ENCODE measurements at places on chromosomes 2 and 18. TPM values are rescaled to one million over a fixed set of nuclear protein-coding genes. Genes with fewer than 3 reads are reported as not detected.

The PROKR1 gene
- not detected for total RNA-seq

The ZSWIM2 gene
- total RNA-seq: not detected

- H3K27me3 ChIP-seq: no peaks in the 10 kb centered on the region
- no peak overlapping the region for H3K4me3 ChIP-seq
- no peaks in the 10 kb centered on the region for H3K4me1 ChIP-seq
These were observed 49.6 kb downstream of the CPS1 start for GRCh38 chr2:210606001-210606400.

- H3K4me1 ChIP-seq: no peaks in the 10 kb centered on the region
- H3K27me3 ChIP-seq: no peaks in the 10 kb centered on the region
- no peaks in the 10 kb centered on the region for H3K36me3 ChIP-seq
These were observed 201.4 kb downstream of the SOCS6 start for GRCh38 chr18:70489986-70490933.

- no peaks in the 10 kb centered on the region for H3K4me1 ChIP-seq
- DNase-seq: no peak
- no peak overlapping the region for H3K27ac ChIP-seq
- no peaks in the 10 kb centered on the region for H3K36me3 ChIP-seq
- no peaks in the 10 kb centered on the region for H3K27me3 ChIP-seq
- no peak overlapping the region for H3K4me3 ChIP-seq
These were observed 347.5 kb upstream of the SALL3 start for GRCh38 chr18:78632111-78632541.

The EPC2 gene
- 13.1 TPM for total RNA-seq

- no peaks in the 10 kb centered on the region for H3K36me3 ChIP-seq
- H3K4me1 ChIP-seq: no peaks in the 10 kb centered on the region
- no peak overlapping the region for H3K4me3 ChIP-seq
- no peak overlapping the region for H3K27ac ChIP-seq
- no peaks in the 10 kb centered on the region for H3K27me3 ChIP-seq
These were observed 555.9 kb upstream of the VRK2 start for GRCh38 chr2:57490741-57491140.

GRCh38 chr2:201235860-201236811 is 24.2 kb upstream of the CASP8 start:
- no peaks in the 10 kb centered on the region for H3K36me3 ChIP-seq
- no peaks in the 10 kb centered on the region for H3K27me3 ChIP-seq
- H3K4me1 ChIP-seq: peaks cover 26% of the 10 kb centered on the region

DNA sequence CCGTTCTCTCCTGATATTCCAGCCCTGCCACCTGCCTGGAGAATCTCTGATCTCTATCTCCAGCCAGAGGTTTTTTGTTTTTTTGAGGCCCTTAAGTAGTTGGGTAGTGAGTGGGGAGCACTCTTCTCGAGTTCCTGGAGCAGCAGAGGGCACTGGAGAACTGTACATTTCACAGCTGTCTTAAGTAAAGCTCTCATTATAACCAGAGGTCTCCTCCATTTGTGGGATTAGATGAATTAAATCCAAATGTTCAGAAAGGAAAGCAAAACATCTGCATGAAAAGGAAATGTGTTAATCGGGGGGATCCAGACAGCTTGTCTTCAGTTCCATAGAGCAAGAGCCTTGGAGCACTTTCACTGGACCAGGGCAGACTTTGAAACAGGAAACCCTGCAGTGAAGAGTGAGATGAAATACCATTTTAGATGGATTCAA is 32.8 kb downstream of the AOX1 start:
- peak overlapping the region; percentile 32 for H3K27ac ChIP-seq
- H3K4me3 ChIP-seq: no peak overlapping the region
- H3K36me3 ChIP-seq: peaks cover 12% of the 10 kb centered on the region
- H3K27me3 ChIP-seq: no peaks in the 10 kb centered on the region
- peaks cover 39% of the 10 kb centered on the region for H3K4me1 ChIP-seq

DNA sequence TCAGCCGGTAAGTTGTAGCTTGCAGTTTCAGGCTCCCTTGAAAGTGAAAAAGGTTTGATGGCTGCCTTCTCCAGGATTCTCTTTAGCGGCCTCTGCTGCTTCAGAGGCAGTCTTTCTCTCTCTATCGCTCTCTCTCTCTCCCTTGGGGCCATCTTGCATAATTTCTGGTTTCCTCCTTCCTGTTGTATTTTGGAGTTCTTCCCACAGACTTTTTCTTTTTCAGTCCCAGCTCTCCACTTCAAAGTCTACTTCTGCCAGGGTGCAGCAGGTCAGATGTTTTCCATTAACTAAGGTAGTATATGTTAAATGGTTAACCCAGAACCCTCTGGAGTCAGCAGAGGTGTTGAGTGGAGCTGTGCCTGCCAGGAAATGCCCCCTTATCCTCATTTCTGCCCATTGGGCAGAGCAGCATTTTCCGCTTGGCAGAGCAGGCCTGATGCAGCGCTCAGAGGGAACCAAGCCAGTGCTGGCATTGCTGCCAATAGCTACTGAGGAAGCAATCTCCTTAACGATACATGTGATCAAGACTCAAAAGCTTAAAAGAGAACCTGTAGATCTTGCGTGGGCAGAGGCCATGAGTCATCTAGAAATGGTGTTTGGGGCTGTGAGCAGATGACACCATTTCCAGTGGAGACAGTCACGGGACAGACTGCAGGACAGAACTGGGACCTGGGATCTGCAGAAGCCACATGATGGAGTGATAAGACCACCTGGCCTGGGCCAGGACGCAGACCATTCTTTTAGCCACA is 20.8 kb downstream of the DBI start:
- H3K27ac ChIP-seq: peak overlapping the region; percentile 48
- H3K36me3 ChIP-seq: no peaks in the 10 kb centered on the region
- no peaks in the 10 kb centered on the region for H3K27me3 ChIP-seq

GRCh38 chr18:58755304-58756010 is 84.2 kb downstream of the MALT1 start:
- no peak overlapping the region for H3K27ac ChIP-seq
- no peak overlapping the region for H3K4me3 ChIP-seq
- no peaks in the 10 kb centered on the region for H3K36me3 ChIP-seq
- DNase-seq: no peak
- no peaks in the 10 kb centered on the region for H3K4me1 ChIP-seq

- H3K36me3 ChIP-seq: no peaks in the 10 kb centered on the region
- no peaks in the 10 kb centered on the region for H3K27me3 ChIP-seq
- no peak overlapping the region for H3K4me3 ChIP-seq
- no peaks in the 10 kb centered on the region for H3K4me1 ChIP-seq
- DNase-seq: no peak
These were observed 520.8 kb downstream of the RNF144A start for GRCh38 chr2:7437716-7438632.

The COL5A2 gene
- total RNA-seq: 1.9 TPM

GRCh38 chr2:173027181-173028128 is 48.2 kb upstream of the MAP3K20 start:
- H3K4me3 ChIP-seq: no peak overlapping the region
- DNase-seq: peak; percentile 75
- H3K36me3 ChIP-seq: no peaks in the 10 kb centered on the region

The OTOF gene
- 0.26 TPM for total RNA-seq

GRCh38 chr18:2896990-2897389 is 50.2 kb downstream of the EMILIN2 start:
- DNase-seq: no peak
- no peak overlapping the region for H3K4me3 ChIP-seq
- H3K27me3 ChIP-seq: no peaks in the 10 kb centered on the region
- no peak overlapping the region for H3K27ac ChIP-seq
- no peaks in the 10 kb centered on the region for H3K4me1 ChIP-seq

The RRM2 gene
- total RNA-seq: 2.2 TPM

GRCh38 chr2:215843579-215843978 is 169.8 kb downstream of the MREG start:
- H3K27ac ChIP-seq: no peak overlapping the region
- H3K36me3 ChIP-seq: no peaks in the 10 kb centered on the region
- no peak overlapping the region for H3K4me3 ChIP-seq

DNA sequence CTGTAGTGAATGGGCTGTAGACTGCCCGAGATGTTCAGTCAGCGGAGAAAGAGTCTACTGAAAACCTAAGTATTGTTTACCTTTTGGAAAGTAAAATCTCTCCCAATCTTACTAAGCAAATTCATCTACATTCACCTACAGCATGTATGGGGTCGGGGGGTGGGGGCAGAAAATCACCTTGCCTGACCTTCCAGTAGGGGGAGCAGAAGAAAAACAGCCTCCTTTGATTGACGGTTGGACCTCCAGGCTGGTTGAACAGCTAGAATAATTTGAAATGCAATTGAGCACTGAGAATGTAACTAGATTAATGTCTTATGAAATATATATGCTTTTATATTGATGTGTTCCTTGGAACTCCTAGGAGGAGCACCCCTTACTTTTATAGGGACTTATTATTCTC is 10.0 kb downstream of the LRATD1 start:
- DNase-seq: no peak
- no peaks in the 10 kb centered on the region for H3K36me3 ChIP-seq
- no peaks in the 10 kb centered on the region for H3K27me3 ChIP-seq
- H3K4me1 ChIP-seq: no peaks in the 10 kb centered on the region
- H3K4me3 ChIP-seq: no peak overlapping the region
